ENCODE measurements at places on chromosomes 5 and 9.
A peak's percentile ranks its signal among the peaks of the same experiment; 100 is the strongest.

GRCh38 chr5:66949066-66949465 lies 247.5 kb downstream of the CD180 start:
- DNase-seq, result no peak

- DNase-seq, result no peak
Measured at GRCh38 chr5:81225463-81225862, 7.7 kb upstream of the CKMT2 start.

DNA sequence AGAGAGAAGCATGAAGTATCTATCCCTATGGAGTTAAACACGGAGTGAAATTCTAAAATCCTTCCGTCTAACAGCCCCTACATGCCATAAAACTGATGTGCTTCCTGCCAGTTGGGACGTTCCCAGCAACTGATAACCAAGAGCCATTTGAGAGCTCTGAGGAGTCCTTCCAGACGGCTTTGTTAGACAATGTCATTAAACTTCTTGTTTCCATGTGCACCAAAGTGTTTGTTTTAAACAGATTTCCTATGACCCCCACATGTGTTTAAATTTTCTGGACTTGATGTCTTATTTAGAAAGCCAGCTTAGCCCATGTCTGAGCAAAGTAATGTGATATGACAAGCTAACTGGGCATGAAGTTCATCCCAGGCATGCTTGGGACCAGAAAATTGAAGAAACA lies 57.2 kb upstream of the LPAR1 start:
- no peak for DNase-seq

DNA sequence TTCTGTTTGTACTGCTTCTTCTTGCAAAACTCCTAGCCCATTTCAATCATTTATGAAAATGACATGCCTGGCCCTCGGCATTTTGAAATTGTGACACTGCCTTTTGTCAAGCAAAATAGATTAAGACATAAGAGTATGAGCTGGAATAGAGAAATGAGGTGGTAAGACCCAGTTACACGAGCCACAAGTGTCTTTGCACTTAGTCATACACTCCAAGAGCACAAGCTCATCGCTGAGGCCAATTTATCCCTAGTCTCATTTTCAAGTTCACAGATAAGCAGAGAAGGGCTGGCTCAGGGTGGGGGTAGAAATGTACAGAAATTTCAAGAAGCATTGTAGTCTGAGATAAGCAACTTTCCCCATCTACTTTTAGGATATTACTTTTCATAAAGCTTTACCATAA lies 40.6 kb upstream of the MAP1B start:
- no peak for DNase-seq

DNA sequence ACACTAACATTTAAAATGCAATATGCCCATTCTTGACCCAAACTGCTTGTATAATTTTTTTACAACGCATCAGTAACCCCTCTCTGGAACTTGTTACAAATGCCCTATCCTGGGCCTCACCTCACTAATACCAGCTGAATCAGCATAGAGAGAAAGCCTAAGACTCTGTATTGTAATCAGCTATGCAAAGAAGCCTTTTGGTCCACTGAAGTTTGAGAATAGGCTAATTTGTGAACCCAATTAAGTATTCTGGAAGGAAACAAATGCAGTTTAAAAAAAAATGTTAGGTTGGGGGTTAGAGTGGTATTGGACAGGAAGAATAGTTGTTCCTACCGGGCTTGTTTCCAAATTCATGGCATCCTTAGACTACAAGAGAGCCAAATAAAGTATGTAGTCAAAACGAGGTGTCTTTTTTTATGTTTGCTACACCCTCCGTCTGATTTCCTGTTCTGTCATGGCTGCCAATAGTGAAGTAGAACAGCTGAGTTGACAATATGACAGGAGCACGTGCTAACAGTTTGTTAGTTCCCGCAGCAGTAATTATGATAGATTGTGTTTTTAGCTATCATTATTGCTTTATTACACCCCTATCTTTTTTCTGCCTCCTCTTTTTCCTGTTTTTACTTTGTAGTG lies 1048.7 kb upstream of the NUDT12 start:
- DNase-seq, result no peak

DNA sequence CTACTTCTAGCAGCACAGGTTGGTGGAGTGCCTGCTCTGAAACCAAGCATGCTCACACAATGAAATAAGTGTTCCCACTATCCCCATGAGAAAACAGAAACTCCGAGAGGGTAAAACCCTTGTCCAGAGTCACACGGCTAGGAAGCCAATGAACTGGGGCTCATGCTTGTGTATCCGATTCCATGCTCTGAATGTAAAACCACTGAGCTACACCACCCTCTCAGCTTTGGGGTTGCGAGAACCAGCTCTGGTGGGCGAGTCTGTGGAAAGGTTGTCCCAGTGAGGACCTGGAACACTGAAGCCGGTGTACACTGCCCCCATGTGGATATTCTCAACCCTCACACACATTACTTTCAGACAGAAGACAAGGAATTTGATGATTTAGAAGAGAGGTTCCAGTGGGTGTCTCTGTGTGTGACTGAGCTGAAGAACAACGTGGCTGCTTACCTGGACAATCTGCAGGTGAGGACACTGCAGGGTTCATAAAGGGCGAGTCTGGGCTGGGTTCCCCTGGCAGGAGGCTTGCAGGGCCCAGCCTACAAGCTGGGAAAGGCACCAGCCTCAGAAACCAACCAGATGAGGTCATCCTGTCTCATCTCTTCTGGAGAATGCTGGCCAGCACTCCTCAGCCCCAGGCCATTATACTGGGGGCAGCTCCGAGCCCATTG lies 37.4 kb downstream of the ARHGEF37 start:
- DNase-seq, result peak; percentile 72

- no peak for DNase-seq
Measured at GRCh38 chr5:157672976-157673375, 1.6 kb downstream of the C5orf52 start.

- no peak for DNase-seq
Measured at GRCh38 chr9:116155698-116156039, 2.1 kb downstream of the PAPPA start.

DNA sequence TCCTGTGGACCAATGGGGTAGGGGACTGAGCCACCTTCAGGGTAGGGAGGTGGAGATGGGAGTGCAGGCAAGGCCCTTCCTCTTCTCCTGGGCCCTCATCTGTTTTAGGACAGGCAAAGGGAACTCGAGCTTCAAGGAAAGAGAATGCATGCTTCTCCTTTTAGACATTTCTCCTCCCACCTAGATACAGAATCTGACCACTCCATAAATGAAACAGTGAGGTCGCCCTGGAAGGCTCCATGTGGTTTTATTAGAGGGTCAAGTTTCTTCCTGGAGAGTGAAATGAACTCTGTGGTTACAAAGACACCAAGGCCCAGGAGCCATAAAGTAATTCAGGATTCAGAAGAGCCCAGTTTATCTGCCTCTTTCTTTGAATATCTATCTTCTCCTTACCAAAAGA lies 14.9 kb downstream of the LHFPL2 start:
- DNase-seq, result peak; percentile 18

DNA sequence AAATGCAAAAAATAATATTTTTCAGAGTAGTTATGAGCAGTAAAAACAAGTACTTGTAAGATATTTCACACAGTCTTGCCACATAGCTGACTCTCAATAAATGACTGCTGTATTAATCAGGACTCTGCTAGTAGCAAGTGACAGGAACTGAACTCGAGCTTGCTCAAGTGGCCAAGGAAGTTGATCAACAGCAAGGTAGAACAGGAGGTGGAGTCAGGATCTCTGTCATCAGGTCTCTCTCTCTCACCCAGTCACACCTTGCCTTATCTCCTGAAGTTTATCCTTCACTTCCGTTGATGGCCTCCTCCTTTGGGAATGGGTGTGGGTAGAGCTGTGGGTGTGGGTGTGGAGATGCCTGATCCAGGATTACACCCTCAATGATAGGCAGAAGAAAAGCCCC lies 107.0 kb downstream of the GPBP1 start:
- no peak for DNase-seq

GRCh38 chr5:173790836-173791546 lies 97.2 kb upstream of the CPEB4 start:
- no peak for DNase-seq

DNA sequence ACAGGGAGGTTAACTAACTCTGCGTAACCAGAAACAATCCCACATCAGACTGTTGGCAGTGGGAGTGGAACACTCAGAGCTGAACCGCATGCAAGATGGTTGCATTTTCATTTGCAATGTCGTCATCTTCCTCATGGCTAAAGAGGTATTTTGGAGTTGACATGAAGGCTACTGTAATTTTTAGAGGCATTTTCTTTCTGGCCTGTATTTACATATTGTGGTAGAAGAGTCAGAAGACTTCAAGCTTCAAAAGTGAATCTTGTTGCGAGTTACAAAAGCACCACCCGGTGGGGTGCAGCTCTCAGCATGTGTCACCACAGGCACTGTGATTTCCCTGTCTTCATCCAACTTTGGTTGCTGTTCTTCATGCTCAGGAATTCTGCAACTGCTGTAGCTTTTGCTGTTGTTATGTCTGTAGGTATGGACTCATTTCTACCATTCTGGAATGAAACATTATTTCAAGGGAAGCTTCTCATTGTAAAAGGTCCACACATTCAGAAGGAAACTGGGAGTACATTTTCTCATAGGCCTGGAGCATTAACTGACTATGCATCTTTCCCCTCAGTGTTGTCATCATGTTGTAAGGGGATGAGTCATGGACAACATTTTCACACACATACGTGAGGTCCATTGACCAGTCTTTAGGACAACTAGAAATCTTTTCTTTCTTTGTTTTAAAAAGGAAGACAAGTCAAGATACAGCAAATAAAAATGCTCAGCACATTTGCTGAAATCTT lies 35.4 kb upstream of the GDNF start:
- DNase-seq, result peak; percentile 8

DNA sequence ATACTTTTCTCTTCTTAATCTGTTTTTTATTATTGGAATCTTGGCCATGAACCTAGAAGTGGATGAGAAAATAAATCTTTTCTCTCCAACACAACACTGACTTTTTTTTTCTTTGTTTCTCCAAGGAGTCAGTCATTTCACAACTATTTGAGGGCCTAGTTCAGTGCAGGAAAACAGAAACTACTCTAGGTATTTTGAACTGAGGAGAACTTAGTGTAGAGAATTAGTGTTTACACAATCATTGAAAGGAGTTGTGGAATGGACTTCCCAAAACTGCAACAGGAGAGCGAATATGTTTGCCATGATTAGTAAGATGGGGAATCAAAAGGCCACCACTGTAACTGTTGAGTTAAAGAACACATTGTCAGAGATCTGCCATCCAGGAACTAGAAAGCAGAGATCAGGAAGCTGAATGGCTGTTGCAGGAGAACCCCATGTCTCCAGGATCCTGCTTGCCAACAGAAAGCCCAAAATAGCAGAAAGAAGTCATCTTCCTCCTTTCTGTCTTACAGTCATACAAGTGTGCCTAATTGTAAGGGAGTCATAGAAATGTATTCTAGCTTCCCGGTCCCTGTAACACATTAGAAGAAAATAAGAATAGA lies 20.3 kb upstream of the PCDH1 start:
- no peak for DNase-seq

GRCh38 chr9:10661376-10661775 lies 48.6 kb upstream of the PTPRD start:
- DNase-seq, result no peak

- DNase-seq, result no peak
Measured at GRCh38 chr5:125634216-125634835, 788.9 kb upstream of the GRAMD2B start.

DNA sequence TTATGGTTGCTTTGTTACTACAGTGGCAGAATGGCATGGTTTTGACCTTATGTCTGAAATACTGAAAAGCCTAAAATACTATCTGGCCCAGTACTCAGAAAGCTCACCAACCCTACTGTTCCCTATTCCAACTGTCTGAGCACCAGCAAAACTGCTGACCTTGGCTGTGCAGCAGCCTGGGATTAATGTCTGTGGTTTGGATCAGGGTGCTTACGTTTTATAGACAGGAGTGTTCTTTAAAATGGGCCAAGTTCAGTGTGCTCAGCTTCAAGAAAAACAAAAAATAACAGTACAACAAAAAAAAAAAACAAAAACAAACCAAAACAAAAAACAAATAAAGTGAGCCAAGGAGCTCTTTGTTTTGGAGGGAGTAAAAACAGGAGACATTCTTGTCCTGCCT lies 36.4 kb downstream of the SLC28A3 start:
- no peak for DNase-seq

DNA sequence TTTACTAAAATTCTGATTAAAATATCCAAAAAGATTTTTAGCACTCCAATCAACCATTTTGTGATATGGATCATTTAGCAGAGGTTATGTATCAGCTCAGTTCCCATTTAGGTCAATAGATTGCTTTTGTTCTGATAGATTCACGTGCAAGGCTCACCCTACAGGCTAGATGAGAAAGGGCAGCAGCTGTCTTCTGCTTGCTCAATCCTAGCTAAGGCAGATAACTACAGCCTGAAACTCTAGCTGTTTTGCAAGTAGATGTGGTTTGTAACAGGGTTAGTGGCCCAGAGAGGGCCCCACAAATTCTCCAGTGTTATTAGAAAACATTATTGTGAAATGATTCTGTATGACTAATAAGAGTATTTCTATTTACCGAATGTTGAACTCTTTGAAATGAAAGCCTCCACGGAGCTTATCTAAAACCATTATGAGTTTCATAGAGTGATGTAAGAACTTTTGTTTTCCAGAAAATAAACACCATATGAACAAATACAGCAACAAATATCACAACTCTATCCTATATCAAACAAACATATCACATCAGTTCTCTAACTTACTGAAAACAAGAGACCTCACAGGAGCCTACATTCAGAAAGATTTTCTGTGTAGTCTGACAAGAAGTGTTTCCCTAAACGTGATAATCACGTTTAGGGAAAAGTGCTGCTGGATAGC lies 841.9 kb upstream of the ACO1 start:
- peak; percentile 85 for DNase-seq

- no peak for DNase-seq
Measured at GRCh38 chr5:17157916-17158529, 59.4 kb upstream of the BASP1 start.

GRCh38 chr5:14109771-14110170 lies 33.4 kb upstream of the TRIO start:
- no peak for DNase-seq

DNA sequence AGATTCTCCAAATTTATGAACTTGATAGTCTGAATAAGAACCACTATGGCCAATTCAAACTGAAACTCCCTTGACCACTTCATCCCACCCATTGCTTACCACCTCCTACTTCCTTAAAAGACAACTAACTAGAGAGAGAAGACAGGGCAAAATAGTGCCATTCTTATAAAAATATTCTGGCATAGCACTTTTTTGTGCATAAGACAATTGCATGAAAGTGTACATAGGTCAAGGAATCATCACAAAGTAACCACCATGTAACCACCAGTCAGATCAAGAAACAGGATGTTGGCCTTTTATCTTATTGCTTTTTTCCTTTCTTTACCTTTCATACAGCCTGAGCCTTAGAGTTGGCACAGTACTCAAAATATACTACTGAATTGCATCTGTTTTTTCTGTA lies 8.1 kb upstream of the ARSB start:
- DNase-seq, result no peak

Data from NB4 (cell line).